NAMALWA (cell line): ENCODE measurements at places on chromosomes 2 and 18.

- no peak for DNase-seq
Observed at GRCh38 chr18:29147944-29148343, 971.0 kb upstream of the CDH2 start.

- no peak for DNase-seq
Observed at GRCh38 chr18:77100751-77101355, 31.7 kb downstream of the MBP start.

GRCh38 chr2:135163306-135163705 is 111.2 kb downstream of the RAB3GAP1 start:
- DNase-seq, result no peak

DNA sequence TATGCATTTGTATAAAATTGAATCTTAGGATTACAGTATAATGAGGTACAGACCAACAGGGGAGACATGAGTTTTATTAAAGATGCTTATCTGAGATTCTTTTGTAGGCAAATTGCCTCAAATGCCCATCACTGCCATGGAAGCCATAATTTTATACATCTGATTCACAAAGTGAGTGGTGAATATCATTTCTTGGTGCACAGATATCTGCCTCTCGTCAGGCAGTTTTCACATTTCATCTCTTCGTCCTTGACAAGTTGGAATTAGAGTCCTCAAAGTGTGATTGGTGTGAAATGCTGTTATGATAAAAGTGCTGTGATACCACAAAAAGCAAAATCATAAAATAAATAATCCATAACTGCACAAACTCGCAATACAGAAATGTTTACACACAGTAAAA is 1602.8 kb upstream of the DDX18 start:
- no peak for DNase-seq

DNA sequence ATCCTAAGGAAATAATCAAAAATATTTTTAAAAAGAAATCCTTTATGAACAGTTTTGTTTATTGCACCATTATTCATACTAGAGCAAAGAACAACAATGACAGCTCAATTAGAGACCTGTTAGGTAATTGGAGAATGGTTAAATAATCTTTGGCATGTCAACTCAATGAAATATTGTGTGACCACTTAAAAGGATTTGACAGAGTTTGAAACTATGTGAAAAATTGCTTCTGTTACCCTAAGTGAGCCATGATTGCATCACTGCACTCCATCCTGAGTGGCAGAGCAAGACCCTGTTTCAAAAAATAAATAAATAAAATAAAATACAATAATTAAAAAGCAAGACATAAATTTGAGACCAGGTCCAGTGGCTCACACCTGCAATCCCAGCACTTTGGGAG is 66.1 kb upstream of the ATP8B1 start:
- no peak for DNase-seq

- no peak for DNase-seq
Observed at GRCh38 chr2:178799305-178799704, 7.9 kb downstream of the TTN start.

DNA sequence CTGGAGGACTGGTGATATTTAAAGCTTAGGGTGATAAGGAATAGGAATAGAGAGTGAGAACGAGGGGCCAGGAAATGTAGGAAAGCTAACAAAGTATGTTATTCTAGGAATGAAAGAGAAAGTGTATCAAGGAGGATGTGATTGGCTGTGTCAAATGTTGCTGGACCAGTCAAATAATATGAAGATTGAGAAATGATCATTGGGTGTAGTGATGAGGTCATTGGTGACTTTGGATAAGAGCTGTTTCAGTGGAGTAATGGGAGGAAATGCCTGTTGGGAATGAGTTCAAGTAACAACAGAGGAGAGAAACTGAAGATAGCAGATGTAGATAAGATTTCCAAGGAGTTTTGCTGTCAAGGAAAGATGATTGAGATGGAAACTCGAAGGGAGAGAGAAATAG is 74.4 kb downstream of the UBE2E3 start:
- DNase-seq, result no peak

DNA sequence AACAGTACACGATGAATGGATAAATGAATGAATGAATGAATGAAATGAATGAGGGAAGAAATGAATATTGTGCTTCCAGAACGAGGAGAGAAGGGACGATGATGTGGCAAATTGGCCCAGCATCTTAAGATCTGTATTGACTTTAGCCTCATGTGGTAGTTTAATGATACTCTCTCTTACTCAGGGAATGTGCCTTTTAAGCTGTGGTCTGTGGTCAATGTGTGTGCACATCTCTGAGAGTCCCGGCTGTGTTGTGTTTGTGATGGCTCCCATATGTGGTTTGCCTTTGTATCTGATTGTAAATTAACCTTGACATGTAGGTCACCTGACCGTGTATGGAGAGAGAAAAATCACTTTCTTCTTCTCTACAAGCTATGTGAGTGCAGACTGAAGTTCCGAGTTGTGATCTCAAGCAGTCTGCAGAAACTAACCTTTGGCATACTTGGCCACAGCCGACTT is 91.2 kb downstream of the NEDD4L start:
- DNase-seq, result no peak

- no peak for DNase-seq
Observed at GRCh38 chr18:73891572-73892421, 255.8 kb downstream of the FBXO15 start.

DNA sequence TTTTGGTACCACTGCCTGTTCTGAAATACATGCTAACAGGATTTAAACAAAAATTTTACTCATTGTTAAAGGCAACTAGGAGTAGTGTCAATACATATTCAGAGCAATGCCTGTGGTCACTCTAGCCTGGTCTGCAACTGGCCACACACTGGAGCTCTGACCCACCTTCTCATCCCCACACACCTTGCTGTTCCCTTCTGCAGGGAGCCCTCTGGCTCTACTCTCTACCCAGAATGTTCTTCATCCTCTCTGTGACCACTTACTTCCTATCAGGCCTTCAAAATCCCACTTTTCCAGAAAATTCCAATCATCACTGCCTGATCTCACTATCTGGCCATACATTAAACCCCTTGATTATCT is 102.3 kb upstream of the NFU1 start:
- DNase-seq, result no peak

GRCh38 chr2:42560899-42561298 is 7.5 kb upstream of the MTA3 start:
- no peak for DNase-seq

DNA sequence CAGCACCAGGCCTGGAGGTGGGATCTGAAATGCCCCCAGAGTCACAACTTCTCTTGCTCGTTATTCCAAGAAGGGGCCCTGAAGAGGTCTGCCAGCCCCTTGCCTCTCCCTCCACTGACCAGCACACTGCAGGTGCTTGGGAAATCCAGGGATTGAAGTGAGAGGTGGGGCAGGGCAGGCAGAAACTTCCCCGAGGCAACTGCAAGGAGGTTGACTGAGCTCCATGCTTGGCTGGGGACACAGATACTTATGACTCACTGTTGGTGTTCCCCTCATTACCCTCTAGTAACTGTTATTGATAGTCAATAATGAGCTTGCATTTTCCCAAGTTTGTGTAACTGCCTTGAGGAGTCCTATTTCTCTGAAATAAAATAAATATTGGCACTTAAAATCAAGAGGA is 47.5 kb downstream of the MARCO start:
- no peak for DNase-seq
